ENCODE measurements at places on chromosomes 16 and 17.

GRCh38 chr17:68133346-68134045 is 98.0 kb downstream of the KPNA2 start:
- DNase-seq: no peak

DNA sequence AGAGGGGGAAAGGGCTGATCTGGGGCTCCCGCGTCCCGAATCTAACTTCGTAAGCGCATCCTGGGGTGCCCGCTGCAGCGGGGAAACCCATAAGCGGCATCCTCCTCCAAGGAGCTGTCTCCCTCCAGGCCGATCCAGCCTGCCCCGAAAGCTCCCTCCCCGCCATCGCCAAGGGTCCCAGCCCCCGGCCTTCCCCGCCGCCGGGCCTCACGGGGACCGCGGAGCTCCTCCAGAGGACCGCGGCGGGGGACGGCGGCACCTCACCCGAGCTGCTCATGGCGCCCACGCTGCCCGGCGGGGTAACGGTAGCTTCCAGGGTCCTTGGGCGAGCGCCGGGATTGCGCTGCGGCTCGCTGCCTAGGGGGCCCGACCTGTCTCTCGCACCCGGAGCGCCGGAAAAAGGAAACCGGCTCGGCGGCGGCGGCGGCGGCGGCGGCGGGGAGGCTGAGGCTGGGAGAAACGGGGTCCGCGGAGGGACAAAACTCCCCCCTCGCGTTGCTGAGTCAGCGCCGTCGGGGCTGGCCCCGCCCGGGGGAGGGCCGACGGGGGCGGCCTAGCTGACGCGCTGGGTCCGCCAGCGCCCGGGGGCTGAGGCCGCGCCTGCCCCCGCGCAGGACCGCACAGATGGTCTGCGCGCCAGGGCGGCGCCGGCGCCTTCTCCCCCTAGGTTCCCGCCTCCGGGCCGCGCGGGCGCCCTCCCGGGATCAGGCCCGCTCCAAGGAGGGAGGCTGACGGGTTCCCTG is at the start of gene BLMH:
Gene BLMH, minus strand, starts transcription at position 402 of the 743 bp plus-strand sequence. Its CDS starts 125 bp downstream, at position 277.
- peak; percentile 92 for DNase-seq

GRCh38 chr16:30472328-30472942 is at the start of gene ITGAL:
Gene ITGAL, plus strand, starts transcription at chr16:30472742. Its CDS starts 96 bp downstream, at chr16:30472838.
- DNase-seq: peak; percentile 69

DNA sequence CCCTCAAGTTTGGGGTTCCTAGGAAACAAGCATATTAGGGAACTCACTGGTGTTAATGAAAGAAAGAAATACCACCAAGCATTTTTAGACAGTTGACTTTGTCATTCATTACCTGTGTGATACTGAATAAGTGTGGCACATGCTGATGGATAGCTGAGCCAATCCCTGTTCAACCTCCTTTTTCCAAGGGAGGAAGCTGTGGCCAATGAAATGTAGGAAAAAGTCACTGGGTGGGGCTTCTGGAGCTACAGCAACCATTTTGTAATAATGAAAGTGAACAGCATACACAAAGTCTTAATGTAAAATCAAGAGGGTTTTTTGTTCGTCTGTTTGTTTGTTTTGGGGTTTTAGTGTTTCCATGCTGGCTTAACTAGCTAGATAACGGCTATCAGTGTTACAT is 254.3 kb upstream of the SALL1 start:
- DNase-seq: no peak

DNA sequence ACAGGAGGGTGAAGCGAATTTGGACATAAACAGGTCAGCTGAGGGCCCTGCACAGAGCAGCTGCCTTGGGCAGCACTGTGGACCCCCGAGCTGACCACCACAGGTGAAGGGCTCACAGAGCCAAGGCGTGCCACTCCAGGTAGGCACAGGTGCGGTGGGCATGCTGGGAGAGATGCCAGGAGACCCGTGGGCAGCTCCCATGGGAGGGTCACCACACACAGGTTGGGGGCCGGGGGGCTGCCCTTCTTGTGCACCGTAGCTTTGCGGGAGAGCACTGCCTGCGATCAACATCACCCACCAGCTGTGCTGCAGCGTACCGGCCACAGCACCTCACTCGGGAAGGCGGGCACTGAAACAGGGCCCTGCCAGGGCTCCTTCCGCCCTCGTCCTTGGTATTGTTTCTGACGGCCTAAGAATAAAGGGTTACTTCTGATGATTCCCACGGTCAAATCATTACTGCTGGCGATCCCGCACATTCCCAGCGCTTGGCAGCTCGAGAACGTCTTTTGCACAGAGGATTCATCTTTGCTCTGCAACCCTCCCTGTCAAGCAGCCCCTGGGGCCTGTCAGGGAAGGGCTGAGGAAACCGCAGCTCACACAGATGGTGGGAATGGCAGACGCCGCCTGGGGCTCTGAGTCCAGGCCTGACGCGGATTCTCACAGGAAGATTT is 181.7 kb downstream of the BANP start:
- DNase-seq: no peak

Data from GM18507 (cell line).